ENCODE measurements at places on chromosomes 1 and 21. TPM values are rescaled to one million over a fixed set of nuclear protein-coding genes. Genes with fewer than 3 reads are reported as not detected.

DNA sequence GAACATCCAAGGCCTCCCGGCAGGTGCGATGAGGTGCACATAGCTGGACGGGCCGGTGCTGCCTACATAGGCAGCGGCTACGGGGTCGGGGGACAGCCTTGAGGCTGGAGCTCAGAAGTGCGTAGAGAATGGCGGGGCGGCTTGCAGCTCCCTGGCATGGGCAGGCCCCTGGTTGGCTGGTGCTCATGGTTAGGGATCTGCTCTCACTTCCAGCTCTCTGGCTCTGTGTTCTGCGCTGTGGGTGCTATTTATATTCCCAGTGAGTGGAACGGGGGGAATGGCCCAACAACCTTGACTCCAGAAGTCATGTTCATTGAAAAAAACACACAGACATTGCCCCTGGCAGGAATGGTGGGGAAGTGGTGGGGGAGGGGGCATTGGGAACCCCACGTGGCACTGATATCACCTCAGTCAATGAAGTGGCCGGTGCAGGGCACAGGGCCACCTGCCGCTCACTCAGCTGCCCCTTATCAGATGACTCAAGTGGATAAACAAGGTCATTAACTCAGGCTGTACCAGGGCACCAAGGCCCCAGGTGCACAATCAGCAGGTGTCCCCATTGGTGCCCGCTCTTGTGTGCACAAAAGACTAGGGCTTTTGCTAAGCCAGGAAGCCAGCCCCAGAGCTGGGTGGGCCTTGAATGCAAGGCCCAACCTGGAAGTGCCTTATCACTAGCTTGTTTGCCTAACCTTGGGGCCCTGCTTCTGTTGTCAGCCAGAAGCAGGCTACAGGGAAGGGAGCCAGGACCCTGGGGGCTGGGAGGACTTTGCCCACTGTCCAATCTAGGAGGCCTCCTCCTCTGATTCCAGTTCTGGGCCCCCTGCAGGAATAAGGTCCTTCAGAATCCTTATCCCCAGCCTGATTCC lies at the start of gene NR0B2:
TSS of gene NR0B2 (minus strand) at position 222 of the 866 bp plus-strand sequence. CDS start at position 187, 35 bp downstream.
- no peak for DNase-seq

- DNase-seq = no peak
Observed at GRCh38 chr21:16072737-16073136, 343.0 kb downstream of the USP25 start.

DNA sequence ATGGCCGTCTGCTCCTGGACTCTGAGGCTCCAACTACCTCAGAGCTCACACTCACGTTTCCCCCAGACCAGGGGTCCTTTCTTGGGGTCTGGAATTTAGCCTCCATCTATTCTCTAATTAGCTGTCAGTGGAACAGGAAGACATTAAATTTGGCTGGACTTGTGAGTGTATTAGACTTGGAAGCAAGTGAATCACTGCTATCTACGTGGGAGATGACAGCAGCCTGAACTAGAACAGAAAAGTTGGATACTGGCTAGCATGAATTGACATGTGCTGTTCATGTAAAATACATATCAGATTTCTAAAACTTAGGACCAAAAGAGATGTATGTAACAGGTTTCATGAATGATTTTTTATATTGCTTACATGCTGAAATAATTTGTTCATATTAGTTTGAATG lies 28.0 kb downstream of the TAF5L start:
- no peak for DNase-seq

- peak; percentile 43 for DNase-seq
Observed at GRCh38 chr1:78155121-78155520, 109.4 kb downstream of the GIPC2 start.

GRCh38 chr1:168488138-168488537 lies 55.7 kb downstream of the XCL2 start:
- peak; percentile 64 for DNase-seq

- DNase-seq = no peak
Observed at GRCh38 chr1:190908246-190908645, 430.6 kb upstream of the BRINP3 start.

KRTAP12-4 gene
- not detected for total RNA-seq

SRSF10 gene
- 87.5 TPM for total RNA-seq

ZNF697 gene
- 6.4 TPM for total RNA-seq

LRRIQ3 gene
- total RNA-seq = 2.5 TPM
